ENCODE measurements at places on chromosomes 1 and 21. TPM values are rescaled to one million over a fixed set of nuclear protein-coding genes. Genes with fewer than 3 reads are reported as not detected.
A peak's percentile ranks its signal among the peaks of the same experiment; 100 is the strongest.

GRCh38 chr1:66175098-66175497 lies 358.9 kb upstream of the SGIP1 start:
- DNase-seq, result no peak

DNA sequence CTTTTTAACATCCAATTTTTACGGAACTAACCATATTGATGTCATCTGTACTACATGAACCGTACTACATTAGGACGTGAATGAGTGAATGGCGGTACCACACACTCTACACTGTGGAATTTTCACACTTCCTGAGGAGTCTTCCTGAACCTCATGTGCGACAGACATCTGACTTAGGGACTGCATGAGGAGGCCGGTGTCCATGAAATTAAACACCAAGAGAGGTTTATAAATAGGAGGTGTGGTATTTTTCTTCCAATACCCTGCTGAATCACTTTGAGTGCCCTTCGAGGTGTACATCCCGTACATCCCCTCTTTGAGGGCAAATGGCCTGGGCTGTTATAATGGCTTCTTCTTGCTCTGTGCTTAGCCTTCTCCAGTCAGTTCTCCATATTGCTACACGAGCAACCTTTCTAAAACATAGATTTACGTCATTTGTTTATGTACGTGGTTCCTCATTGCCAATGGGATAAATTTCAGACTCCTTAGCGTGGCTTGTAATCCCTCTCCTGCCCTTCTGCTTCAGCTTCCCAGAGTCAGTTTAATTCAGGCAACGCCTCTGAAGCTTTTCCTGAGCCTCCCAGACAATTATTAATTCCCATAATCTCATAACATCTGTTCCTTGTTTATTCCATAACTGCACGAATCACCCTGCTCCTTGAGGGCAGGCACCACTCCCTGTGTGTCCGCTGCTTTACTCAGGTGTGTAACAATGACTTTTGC lies 9.4 kb downstream of the ST3GAL3 start:
- peak; percentile 41 for DNase-seq

- no peak for DNase-seq
Measured at GRCh38 chr1:79667848-79668696, 661.5 kb upstream of the ADGRL4 start.

- DNase-seq, result peak; percentile 98
Measured at GRCh38 chr1:85259118-85259911, at the start of gene C1orf52. Gene C1orf52, minus strand, starts transcription at chr1:85259662. Its CDS starts 29 bp downstream, at chr1:85259633.

- DNase-seq, result no peak
Measured at GRCh38 chr21:26422706-26423105, 150.4 kb downstream of the CYYR1 start.

- DNase-seq, result no peak
Measured at GRCh38 chr21:44943005-44943685, 3.3 kb downstream of the SLX9 start.

GRCh38 chr1:155890251-155890650 lies 20.9 kb downstream of the RIT1 start:
- no peak for DNase-seq

DNA sequence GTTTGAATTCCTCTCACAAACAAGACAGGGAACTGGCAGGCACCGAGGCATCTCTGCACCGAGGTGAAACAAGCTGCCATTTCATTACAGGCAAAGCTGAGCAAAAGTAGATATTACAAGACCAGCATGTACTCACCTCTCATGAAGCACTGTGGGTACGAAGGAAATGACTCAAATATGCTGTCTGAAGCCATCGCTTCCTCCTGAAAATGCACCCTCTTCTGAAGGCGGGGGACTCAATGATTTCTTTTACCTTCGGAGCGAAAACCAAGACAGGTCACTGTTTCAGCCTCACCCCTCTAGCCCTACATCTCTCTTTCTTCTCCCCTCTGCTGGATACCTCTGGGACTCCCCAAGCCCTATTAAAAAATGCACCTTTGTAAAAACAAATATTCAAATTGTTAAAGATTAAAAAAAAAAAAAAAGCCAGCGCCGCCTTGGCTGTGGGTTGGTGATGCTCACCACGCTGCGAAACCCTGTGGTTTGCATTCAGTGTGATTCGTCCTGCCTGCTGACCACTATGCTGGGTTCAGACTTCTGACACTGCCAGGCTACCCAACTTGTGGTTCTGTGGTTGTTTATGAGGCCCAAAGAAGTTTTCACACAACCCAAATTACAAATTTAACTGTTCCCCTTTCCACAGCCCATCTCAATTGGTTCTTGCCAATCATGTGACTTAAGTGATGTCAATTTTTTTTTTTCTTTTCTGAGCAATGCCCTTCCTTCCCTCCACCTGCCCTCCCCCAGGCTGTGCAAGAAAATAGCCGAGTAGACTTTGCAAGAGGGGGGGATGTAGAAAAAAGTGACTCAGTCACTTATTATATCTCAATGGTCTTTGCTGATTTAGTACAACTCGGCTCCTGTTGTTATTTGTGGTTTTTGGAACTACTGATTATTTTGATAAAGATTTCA lies at the start of gene RUNX1:
RUNX1 (minus strand) TSS at position 597 of the 912 bp plus-strand sequence.
- DNase-seq, result peak; percentile 36

GRCh38 chr1:225578251-225578977 lies 74.5 kb downstream of the ENAH start:
- no peak for DNase-seq

GRCh38 chr1:161073474-161074121 lies 3.9 kb upstream of the ARHGAP30 start:
- no peak for DNase-seq

Gene SAMD11
- total RNA-seq, result 9.7 TPM

Gene UBL4B
- not detected for total RNA-seq

Gene MRPS21
- 17.1 TPM for total RNA-seq

Gene PCNX2
- total RNA-seq, result 13.6 TPM

Gene KCNE2
- not detected for total RNA-seq

Gene SLAMF8
- 6.7 TPM for total RNA-seq

Gene NHLH1
- not detected for total RNA-seq
